ENCODE measurements at places on chromosomes 7 and 10.

DNA sequence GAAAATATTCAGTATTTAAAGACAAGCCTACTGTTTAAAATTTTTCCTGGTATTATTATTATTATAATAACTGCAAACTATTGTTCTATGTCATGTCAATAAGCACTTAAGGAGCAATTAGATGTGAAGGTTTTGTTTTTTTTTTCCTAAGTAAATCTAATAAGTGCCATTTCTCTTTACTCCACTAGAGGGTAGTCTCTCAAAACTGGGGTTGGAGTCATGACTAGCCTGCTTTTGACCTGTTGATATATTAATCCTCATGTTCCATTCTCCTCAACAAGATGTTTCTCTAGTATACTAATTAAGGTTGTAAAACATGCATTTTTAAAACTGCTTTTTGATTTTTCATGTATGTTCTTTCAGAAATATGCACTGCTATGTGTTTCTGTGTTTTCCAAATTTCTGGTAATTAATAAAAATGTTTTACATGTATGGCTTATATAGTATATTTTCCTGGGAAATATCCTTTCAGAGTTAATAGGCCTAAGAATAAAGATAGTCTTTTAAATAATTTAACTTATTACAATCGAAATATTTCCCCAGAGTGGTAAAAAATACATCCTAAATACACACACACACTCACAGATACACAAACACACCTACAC, 1.0 kb upstream of the LRRN3 start:
- DNase-seq = peak; percentile 77

DNA sequence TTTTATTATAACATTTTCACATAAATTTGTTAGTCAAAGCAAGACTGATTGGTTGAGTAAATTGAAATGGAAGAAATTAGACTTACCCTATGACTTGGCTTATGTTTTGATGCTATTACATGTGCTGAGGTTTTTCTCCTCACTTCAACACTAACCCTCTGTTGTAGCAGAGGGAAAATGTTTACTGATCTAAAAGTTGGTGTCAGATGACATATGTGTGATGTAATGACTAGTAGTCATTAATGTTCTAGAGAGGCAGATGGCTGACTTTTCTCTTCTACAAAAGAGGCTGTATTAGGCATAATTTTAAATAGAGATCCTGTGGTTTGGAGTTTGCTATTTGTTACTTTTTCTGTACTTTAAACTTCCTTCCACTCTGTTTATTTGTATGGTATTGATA, 266.0 kb downstream of the BBS9 start:
- DNase-seq = peak; percentile 11

DNA sequence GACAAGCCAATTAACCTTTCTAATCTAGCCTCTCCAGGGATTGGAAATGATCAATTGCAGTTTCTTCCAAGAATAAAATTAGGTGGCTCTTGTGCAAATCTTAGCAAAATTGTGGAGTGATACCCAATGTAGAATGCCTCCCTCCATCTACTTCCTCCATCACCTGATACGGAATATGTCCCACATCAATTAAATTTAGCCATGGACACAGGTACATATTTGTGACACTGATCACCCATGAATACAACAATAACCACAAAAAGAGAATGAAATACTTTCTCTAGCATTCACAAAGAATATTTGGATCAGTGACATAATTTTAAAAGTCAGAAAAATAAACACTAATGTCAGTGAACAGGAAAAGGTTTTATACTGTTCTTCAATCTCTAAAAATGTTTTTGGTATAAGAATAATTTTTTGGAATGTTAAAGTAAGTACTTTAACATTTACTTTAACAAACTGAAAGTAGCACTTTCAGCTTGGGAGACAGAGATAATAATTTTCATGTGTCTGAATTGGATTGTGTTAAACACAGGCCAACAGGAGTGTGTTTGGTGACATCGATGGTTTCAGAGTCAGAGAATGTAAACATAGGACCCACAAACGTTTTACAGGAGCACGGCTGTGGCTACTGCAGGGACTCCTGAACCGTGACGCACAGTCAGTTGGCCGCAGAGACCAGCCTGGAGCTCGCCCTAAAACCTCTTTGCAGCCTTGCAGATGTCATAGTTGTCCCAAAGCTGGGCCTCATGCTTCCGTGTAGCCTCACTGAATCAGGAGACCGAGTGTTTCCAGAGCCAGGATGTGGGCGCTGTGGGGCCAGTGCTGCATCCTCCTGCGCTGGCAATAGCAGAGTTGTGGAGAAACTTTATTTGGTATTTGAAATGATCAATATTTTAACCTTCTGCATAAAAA, 7.2 kb downstream of the RBM20 start:
- no peak for DNase-seq

GRCh38 chr10:113583571-113583970, 30.7 kb downstream of the HABP2 start:
- no peak for DNase-seq

DNA sequence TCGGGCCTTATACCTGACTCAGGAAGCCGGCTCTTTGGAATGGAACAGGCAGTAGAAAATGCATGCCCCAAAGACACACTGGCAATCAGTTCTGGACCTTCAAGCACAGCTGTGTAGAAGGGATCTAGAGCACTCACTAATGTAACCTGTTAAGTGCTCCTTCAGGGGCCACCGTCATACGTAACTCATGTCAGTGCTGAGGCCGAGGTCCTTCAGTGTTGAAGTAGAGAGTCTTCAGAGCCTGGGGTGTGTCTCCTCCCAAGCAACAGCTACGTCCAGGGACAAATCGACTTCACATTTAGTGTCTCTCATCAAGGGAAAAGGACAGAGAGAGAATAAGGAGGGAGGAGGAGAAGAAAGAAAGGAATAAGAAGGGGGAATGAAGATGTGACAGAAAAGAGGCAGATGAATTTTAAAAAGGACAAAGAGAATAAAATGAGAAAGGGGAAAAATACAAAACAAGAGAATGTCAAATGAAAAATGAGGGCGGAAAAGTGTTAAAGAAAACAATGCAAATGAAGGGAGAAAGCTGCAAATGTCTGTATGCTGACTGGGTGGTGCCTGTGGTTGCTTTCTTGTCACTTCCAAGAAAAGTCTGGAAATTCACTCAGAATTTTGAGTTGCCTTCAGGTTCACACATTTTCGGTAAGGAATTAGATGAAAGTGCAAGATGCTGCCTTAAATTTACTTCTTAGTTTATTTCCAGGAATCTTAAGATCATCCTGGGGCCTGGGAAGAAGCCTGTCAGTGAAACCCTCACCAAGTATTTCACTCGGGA, 989.4 kb downstream of the GRID1 start:
- no peak for DNase-seq

GRCh38 chr7:35450456-35451214, 196.7 kb upstream of the TBX20 start:
- no peak for DNase-seq

GRCh38 chr10:29666201-29666600, 31.4 kb upstream of the SVIL start:
- no peak for DNase-seq

GRCh38 chr7:94529516-94529915, 19.9 kb downstream of the CASD1 start:
- no peak for DNase-seq

- no peak for DNase-seq
Measured at GRCh38 chr10:96858706-96859050, 26.6 kb downstream of the LCOR start.

DNA sequence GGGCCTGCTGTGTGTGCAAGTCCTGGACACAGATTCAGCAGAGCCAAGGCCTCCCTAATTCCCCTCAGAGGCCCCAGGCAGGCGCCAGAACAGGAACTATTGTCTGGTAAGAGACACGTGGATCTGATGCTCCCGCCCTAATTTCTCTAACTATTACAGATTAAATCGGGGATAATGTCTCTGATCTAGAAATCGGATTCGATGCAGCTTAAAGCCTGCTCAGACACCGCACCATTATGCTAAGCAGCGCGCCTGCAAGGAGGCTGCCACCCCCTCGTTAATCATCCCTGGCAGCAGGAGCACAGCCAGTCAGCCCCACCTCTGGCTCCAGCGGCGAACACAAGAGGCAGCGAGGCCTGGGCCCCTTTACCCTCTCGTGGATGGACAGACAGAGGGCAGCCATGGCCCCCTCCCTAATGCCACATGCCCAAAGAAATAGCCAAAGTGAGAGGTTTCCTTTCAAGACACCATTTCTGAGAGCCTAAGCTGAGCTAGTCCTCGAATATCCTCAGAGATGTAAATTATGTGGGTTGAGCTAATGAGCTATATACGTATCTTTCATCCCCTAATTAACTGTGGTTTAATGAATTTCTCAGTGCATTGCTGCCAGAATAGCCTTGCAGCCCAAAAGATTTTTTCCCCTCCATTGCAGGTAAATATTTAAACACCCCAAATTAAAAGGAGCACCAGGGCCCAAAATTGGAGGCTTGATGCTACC, 122.1 kb downstream of the GRID1 start:
- DNase-seq = no peak
